Stimulated activated CD8-positive, alpha-beta memory T cell treated with anti-CD3 and anti-CD28 coated beads, Interleukin-7, amount 100 ng/mL, for 1 hour (primary cell): ENCODE measurements at places on chromosomes 13 and 19.
A peak's percentile ranks its signal among the peaks of the same experiment; 100 is the strongest.

GRCh38 chr13:43095771-43096719, 72.7 kb downstream of the DNAJC15 start:
- DNase-seq = no peak

DNA sequence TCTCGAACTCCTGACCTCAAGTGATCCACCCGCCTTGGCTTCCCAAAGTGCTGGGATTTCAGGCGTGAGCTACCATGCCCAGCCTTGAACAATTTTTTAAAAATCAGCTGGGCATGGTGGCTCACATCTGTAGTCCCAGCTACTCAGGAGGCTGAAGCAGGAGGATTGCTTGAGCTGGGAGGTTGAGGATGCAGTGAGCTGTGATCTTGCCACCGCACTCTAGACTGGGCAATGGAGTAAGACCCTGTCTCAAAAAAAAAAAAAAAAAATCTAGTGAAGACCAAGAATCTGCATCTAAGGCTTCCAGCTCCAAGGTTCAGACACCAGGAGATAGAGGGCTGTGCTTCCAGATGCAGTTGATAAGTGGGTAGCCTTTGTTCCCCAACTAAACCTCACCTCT, 17.1 kb downstream of the DNASE2 start:
- no peak for DNase-seq

GRCh38 chr13:103007427-103007762, 58.8 kb downstream of the SLC10A2 start:
- no peak for DNase-seq

- DNase-seq = no peak
Observed at GRCh38 chr19:41910240-41910991, 17.8 kb downstream of the ERFL start.

- no peak for DNase-seq
Observed at GRCh38 chr19:8684001-8684902, 14.3 kb downstream of the ACTL9 start.

DNA sequence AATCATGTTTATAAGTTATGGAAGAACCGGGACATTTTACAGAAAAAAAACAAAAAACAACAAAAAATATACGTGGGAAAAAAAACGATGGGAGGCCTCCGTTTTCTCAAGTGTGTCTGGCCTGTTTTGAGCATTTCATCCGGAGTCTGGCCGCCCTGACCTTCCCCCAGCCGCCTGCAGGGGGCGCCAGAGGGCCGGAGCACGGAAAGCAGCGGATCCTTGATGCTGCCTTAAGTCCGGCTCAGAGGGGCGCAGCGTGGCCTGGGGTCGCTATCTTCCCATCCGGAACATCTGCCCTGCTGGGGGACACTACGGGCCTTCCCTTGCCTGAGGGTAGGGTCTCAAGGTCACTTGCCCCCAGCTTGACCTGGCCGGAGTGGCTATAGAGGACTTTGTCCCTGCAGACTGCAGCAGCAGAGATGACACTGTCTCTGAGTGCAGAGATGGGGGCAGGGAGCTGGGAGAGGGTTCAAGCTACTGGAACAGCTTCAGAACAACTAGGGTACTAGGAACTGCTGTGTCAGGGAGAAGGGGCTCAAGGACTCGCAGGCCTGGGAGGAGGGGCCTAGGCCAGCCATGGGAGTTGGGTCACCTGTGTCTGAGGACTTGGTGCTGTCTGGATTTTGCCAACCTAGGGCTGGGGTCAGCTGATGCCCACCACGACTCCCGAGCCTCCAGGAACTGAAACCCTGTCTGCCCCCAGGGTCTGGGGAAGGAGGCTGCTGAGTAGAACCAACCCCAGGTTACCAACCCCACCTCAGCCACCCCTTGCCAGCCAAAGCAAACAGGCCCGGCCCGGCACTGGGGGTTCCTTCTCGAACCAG, 1.8 kb upstream of the APOE start:
- peak; percentile 63 for DNase-seq

- DNase-seq = no peak
Observed at GRCh38 chr13:93976528-93976927, 503.0 kb downstream of the DCT start.

- DNase-seq = no peak
Observed at GRCh38 chr13:98103531-98103930, 39.4 kb upstream of the FARP1 start.

DNA sequence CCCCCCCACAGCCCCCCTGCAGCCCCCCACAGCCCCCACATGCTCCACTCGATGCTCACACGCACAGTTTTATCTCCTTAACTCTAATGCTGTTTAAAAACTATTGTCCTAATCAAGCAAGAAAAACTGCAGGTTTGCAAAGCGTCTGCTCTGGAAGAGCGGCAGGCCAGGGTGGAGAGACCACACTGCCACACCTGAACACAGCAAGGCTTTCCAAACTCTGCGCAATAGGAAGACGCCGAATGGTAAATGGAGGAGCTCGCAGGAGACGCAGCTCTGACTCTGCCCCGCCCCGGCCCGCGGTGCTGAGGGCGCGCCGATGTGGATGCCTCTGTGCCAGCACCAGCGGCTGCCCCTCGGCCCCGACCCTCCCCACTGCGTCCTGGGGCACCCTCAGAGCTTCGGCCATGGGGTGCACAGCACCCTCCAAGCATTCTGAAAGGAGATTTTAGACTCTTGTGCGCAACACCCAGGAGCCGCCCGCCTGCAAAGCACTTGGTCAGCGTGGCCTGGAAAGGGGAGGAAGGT, 32.4 kb downstream of the RASA3 start:
- no peak for DNase-seq

DNA sequence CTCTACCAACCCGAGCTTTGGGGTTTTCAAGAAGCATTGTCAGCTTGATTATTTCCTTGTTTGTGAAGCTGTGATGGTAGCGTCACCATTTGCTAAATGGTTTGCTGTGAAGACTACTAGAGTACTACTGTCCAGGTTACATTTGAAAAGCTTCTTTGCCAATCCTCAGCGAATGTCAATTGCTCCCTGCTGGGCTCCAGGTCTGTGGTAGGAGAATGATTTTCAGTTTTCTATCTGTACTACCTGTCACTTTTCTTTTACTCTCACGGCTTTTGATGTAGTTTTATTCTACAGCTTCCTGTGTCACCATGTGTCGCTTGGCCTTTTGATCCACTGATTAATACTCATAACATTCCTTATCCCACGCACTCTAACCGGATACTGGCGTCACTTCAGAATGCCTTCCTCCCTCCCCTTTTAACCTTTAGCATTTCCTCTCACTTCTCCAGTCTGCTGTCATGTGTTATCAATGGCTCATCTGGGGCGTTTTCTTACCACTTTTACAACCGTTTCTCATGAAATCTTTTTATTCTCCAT, 7.5 kb upstream of the GPR183 start:
- DNase-seq = no peak

- no peak for DNase-seq
Observed at GRCh38 chr13:102687520-102687919, 7.3 kb downstream of the METTL21C start.

DNA sequence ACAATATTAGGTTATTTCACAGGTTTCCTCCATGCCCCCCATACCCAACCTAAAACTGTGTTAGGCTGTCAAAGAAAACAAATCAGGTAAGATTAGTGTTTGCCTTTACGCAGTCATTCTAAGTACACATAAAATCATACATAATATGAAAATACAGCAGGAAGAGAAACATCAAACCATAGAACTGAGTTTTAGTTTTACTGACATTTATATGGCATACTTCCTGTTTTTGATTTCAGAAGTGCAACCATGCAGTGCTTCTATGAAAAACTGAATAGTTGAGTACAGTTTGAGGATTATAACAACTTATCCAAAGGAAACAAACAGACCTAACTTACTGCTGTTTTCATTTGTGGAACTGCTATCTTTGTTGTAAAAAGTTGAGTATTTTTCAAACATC, 91.3 kb downstream of the KCNRG start:
- no peak for DNase-seq

DNA sequence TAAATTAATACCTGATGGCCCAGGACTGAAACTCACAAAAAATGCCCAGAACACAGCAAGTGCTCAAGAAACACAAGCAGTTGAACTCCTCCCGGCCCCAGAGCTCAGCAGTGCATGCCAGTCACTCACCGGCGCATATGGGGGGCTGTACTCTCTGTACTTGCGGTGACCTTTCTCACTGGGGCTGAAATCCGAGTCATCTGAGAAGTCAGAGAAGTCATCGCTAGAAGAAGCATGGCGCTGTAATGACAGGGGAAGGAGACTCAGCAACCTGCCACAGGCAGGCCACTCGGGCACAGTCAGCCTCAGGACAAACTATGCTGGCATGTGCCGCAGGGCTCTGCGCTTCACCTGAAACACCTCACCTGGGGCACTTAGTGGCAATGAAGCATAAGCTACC, 19.7 kb downstream of the ZC3H4 start:
- no peak for DNase-seq

- DNase-seq = no peak
Observed at GRCh38 chr13:70390968-70391367, 282.7 kb upstream of the KLHL1 start.
